ENCODE measurements at places on chromosomes 16 and 17.

GRCh38 chr16:82955741-82956348, 329.1 kb downstream of the CDH13 start:
- DNase-seq: no peak

DNA sequence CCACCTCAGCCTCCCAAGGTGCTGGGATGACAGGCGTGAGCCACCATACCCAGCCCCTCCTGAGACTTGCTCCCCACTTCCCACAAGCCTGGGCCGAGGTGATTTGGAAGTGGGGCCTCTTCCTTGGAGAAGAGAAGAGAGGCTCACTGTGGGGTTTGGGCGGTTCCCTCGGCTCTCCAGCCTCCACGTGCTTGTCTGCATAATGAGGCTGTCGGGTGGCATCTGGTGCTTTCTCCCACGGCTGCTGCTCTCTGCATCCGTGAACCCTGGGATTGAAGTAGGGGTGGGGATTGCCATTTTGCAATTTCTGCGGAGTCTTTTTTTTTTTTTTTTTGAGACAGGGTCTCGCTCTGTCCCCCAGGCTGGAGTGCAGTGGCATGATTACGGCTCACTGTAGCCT, 101.4 kb downstream of the RAP1GAP2 start:
- DNase-seq: no peak

- no peak for DNase-seq
These were observed 787.9 kb upstream of the EEF2KMT start for GRCh38 chr16:5885521-5885920.

DNA sequence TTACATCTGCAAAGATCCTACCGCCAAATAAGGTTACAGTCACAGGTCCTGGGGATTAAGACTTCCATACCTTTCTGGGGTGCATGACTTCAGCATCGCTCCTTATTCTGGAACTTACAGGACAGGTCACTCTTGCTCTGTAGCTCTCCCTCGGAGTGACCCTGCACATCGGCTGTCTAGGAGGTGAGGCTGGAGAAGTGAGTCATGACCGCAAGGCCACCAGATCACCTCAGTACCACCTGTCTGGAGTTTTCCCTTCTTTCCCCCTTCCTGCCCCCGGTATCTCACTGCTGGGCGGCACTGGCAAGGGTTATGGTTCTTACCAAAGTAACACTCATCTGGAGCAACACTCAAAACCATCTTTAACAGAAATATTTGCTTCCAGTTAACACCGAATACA, 374.8 kb downstream of the SLC39A11 start:
- DNase-seq: no peak

DNA sequence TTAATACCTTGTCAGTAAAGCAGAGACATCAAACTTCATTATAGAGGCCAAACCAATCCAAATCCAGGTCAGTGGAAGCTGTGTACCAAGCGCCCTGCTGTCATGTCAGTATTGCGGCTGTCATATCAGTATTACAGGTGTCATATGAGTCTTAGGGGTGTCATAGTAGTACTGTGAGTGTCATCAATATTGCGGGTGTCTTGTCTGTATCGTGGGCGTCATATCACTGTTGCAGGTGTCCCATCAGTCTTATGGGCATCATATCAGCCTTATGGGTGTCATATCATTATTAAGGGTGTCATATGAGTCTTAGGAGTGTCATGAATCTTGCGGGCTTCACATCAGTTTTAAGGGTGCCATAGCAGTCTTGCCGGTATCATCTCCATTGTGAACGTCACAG, 6.0 kb upstream of the PRDM7 start:
- no peak for DNase-seq

DNA sequence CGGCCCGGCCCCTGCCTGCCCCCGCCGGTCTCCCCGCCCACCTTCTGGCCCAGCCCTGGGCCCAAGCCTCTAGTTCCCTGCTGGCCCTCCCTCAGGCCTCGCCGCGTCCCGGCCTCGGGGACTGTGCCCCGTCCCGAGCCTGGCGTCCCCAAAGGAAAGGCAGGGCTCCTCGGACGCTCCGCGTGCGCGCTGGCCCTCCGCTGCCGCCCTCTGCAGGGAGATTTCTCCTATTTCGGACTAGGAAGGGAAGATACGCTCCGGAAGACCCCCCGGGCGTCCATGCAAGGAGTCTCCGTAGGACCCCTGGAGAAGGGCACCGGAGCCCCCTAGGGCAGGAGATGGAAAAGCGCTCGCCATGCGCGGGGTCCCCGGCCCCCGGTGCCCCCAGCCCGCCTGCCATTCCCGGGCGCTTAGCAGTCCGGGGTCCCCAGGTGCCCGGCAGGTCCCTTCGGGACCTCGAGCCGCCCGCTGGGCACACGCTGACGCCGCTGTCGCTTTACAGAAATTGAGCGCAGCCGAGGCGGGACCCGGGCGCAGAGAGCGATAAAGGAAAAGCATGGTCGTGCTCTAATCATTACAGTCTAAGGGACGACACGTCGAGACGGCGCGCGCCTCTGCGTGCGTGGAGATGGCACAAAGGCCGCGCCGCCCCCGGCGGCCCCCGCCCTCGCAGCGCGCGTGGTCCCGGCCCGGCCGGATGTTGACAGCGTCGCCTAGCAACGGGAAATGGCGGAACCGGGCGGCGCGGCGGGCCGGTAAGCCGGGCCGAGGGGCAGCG, at the start of gene CCDC40:
Gene CCDC40 (plus strand): TSS at position 706 of the 778 bp plus-strand sequence. CDS start 21 bp downstream, at position 727.
- peak; percentile 63 for DNase-seq

- DNase-seq: no peak
These were observed 513 bp upstream of the TBX21 start for GRCh38 chr17:47732399-47733046.

GRCh38 chr17:78736526-78737079, 45.5 kb downstream of the CYTH1 start:
- DNase-seq: peak; percentile 35

GRCh38 chr17:4446326-4447071, 12.8 kb downstream of the SPNS3 start:
- DNase-seq: no peak

- no peak for DNase-seq
These were observed 18.1 kb downstream of the SDK2 start for GRCh38 chr17:73625991-73626673.

DNA sequence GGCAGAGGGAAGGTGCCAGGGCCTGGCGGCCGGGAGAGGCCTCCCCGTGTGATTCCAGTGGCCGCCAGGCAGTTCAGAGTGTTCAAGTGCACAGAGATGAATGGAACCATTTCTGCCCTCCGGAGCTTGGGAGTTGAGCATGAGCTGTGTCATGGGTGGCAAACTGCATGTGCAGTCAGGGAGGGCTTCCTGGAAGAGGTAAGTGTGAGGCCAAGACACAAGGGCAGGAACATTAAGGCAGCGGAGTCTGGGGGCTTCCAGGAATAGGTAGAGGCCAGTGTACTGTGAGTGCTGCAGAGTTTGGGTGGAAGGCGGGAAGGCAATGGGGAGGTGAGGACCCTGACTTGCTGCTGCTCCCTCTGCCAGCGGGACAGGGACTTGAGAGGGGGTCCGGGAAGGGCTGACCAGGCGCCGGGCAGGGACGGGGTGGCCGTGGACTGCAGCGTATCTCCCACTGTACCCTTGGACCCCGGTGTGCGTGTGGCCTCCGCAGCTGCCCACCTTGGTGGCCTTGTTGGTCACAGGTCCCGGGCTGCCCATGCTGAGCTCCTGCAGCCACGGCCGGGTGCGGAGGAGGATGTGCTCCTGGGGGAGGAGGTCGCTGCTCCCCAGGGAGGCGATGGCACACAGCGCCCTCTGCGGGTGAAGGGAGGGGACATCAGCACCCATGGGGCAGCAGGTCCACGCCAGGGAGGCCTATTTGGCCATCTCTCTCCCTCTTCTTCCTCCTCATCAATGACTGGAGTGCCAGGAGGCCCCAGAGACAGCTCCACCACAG, 7.5 kb upstream of the CEP131 start:
- DNase-seq: no peak

- no peak for DNase-seq
These were observed 20.3 kb downstream of the HSD11B2 start for GRCh38 chr16:67451061-67451703.

- no peak for DNase-seq
These were observed 778.7 kb upstream of the CDH8 start for GRCh38 chr16:62814891-62815290.

GRCh38 chr17:44191369-44191768, 4.6 kb downstream of the TMUB2 start:
- no peak for DNase-seq

DNA sequence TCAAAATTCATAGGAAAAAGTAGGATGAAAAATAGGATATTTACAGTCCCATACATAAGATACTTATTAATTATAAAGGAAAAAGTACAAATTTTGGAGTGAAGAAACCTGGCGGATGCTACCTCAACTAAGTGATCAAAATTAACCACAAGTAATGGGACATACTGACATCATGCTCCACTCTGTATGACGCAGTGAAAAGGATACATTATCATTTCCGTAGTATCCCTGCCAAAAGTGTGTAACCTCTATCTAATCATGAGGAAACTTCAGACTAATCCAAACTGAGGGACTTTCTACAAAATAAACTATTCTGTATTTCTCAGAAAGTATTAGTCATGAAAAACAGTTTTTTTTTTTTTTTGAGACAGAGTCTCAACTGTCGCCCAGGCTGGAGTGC, 60.5 kb downstream of the TRIM37 start:
- DNase-seq: no peak

GRCh38 chr17:21676281-21677111, 15.8 kb upstream of the KCNJ18 start:
- no peak for DNase-seq

DNA sequence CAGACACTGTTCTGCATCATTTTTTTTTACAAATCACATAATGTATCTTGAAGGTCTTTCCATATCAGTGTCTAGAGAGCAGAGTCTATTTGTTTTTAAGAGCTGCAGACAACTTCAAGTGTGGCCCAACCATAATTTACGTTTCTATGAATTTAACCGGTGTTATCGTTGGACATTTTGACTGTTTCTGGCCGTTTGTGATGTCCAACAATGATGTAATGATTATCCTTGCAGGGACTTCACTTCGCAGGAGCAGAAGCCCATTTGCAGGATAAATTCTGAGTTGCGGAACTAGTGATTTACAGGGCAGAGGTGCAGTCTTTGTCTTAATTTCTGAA, 26.9 kb upstream of the HLF start:
- DNase-seq: no peak

- no peak for DNase-seq
These were observed 20.7 kb upstream of the LRRC37A start for GRCh38 chr17:46274238-46274637.

DNA sequence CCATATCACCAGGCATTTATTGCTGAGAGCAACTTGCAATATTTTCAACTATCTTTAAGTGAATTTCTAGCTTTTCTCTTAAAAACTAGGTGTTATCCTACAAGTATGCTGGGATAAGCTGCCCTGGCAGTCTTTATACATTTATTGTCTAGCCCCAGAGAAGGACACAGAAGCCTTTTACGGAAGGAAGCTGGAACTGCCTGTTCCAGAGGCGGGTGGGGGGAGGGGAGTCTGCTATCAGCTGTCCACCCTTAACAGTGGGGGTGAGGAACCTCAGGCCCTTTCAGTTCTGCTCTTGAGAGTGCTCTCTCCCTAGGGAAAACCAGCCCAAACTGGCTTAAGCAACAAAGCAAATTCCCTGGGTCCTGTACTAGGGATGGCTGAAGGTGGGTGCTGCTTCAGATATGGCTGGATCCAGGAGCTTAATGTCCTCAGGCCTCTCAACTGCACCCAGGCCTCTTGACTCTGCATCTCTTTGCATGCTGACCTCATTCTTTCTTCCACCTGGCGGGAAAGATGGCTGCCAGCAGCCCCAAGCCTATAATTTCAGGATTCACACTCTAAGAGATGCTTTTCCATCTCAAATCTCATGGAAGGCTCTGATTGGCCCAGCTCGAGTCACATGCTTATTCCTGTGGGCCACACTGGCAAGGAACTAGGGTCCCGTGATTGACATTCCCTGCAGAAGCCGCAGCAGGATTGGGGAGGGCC, 16.6 kb downstream of the NAGPA start:
- DNase-seq: no peak

- no peak for DNase-seq
These were observed 28.7 kb downstream of the SOX8 start for GRCh38 chr16:1010251-1010650.

GRCh38 chr17:29622337-29623282, at the start of gene CORO6:
TSS of gene CORO6 (minus strand) at chr17:29622912. CDS start at chr17:29621421, 1,491 bp downstream.
- DNase-seq: no peak

- no peak for DNase-seq
These were observed 44.0 kb downstream of the TUBD1 start for GRCh38 chr17:59848778-59849177.

DNA sequence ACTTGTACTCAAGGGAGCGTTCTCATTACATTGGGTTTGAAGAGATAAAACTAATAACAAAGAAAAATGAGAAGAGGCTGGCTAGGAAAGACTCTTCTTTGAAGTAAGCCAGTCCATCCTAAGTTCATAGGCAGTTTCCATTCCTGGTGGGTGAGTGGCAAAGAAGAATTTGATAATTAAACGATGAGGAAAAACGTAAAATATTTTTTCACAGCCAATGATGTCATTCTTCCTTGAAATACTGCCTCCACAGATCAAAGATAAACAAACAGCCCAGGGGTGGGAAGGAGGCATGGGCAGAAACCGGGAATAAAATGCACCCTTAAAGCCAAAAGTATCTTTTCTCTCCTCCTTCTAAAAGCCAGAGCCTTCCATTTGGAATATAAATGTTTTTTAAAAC, 346.6 kb downstream of the PMP22 start:
- DNase-seq: no peak

GRCh38 chr17:8294814-8295316, 335 bp downstream of the SLC25A35 start:
- DNase-seq: no peak

- DNase-seq: no peak
These were observed 34.2 kb upstream of the CIBAR2 start for GRCh38 chr16:85146532-85146797.

DNA sequence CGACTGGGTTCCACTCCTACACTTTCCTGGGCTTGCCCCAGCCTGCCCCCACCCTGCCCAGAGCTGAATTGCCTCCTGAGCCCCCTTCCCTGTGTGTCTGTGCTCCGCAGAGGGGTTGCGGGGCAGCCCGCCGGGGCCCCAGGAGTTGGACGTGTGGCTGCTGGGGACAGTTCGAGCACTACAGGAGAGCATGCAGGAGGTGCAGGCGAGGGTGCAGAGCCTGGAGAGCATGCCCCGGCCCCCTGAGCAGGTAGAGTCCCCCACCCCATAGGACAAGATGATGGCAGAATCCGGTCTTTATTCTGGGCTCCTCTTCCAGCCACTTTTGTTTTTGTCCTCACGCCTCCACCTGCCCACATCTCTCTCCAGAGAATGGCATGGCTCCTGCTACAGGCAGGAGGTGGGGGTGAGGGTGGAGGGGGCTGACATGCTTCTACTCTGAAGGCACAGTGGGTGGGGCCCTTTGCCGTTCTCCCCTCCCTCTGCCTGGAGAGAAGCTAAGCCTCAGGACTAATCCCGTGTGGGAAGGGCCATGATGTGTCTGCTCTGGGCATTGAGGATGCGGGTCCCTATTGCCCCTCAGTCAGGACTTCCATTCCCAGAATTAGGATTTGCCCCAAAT, 3.5 kb downstream of the ACBD4 start:
- DNase-seq: no peak

Measured in kidney capillary endothelial cell (primary cell).